ENCODE measurements at places on chromosomes 12 and 14.

- no peak for DNase-seq
Measured at GRCh38 chr12:53624956-53625355, 1.2 kb downstream of the ATF7 start.

GRCh38 chr14:100486025-100486828 lies 101.0 kb downstream of the BEGAIN start:
- peak; percentile 100 for DNase-seq

- DNase-seq: no peak
Measured at GRCh38 chr12:25438638-25439037, 114.4 kb downstream of the LMNTD1 start.

DNA sequence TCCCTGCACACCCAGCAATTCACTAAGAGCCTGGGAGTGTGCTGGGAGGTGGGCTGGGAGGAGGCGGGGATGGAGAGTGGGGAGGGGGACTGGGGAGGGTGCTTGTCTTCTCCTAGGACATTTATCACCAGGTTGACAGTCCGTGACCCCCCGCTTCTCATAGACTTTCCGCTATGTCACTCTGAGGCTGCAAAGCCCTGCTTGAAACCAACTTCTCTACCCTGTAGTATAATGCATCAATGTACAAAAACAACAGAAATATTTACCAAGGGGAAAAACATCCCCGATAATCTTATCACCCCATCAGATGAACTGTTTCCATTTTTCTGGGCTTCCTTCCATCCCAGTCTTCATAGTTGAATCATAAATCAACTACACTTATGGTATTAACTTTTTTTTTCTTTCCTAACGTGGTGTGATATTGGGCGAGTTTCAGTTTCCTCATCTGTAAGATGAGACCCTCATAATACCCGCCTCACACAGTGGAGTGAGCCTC lies 28.6 kb upstream of the BATF start:
- no peak for DNase-seq

- peak; percentile 28 for DNase-seq
Measured at GRCh38 chr12:122471324-122472226, 29.2 kb downstream of the ZCCHC8 start.

GRCh38 chr12:132404951-132405741 lies 75.8 kb upstream of the GALNT9 start:
- no peak for DNase-seq

DNA sequence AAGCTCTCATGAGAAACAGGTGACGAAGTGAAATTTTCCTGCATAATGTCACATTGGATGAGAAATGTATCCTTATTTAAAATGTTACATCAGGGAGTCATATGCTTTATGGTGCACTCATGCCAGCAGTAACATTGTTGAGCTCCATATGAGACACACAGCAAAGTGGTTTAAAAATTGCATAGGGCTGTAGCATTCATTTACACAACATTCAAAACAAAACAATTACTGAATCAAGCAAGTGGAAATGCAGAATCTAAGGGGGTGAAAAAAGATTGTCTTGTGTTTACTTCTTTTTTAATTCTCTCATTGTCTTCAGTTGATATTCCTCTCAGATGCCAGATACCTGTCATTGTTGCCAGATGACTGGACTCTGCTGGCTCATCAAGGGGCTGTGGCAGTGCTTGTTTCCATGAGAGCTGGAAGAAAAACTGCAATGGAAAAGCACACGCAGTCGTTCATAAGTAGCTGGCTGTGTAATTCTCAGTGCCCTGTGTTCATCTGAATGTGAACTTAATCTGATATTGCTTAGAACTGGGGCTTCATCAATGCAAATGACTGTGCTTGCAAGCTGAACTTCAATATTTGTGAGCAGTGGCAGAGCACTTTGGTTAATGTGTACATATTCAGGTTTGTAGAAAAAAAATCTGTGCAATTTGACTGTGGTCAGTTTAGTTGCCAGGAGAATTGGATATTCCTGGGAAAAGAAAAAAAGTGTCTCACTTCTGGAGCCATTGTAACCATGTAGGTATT lies 305.6 kb downstream of the RAD51B start:
- DNase-seq: no peak

- DNase-seq: no peak
Measured at GRCh38 chr14:24437020-24437735, 5.4 kb downstream of the SDR39U1 start.

DNA sequence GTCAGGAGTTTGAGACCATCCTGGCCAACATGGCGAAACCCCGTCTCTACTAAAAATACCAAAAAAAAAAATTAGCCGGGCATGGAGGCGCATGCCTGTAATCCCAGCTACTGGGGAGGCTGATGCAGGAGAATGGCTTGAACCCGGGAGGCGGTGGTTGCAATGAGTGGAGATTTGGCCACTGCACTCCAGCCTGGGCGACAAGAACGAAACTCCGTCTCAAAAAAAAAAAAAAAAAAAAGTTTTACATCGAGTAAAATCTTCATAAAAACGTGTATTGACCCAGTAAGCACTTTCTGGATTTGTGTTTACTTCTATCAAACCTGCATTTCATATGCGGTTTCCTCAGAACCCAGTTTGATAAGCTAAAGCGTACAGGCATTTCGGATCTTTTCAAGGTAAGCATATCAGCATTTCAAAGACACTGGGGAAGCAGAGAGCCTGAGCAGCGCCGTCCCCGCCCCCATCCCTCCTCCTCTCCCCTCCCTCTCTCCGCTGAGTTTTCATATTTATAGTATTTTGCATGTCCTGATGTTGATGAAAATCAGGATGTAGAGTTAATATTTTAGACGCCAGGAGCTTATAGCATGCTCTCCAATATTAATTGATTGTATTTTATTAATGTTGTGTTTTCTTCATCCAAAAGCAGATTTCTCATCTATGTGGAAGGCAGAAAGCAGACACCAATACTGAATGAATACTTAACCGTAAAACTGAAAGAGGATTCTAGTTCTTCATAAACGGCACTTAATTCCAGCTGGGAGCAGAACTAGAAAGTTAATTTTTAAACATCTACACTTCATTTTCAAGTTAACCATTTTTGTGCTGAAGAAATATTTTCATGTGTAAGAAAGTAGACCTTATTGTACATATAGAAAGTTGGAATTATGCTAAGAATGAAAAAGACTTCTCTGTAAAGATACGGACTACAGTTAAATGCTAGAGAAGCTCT lies 9.2 kb upstream of the HIP1R start:
- no peak for DNase-seq

DNA sequence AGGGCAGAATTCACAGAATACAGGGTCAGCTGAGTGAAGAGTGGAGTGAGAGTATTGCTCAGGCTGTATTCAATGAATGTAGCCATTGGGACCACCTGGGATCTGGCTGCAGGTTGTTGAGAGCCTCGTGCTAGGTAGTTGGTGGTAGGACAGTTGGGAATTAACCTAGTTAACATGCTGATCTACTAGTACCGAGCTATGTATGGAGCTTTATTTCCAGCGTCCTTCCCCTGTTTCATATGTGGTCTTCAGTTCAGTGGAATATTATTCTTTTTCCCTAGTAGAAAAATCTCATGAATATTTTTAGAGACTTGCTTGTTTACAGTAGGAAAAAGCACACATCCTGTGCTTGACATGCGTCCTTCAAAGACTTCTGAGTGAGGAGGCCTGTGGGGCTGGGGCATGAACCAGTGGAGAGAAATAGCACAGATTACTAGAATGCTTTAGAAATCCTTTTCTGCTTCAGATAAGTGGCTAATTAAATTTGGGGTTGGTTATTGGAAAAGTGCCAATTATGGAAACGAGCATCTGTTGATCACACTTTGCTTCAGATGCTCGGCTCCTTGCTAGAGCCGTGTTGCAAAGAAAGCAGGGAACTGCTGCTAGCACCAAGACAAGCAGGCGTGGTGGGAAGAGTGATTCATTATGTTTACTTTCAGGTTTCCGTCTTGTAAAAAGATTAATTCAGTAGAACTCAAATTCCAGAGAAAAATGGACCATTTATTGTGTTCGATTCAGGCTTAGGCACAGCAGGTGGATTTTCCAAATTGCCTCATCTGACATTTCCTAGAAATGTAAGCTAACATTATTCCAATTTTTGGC lies 53.6 kb downstream of the ARF6 start:
- DNase-seq: peak; percentile 55

Data from NCI-H2107 (cell line).